ENCODE measurements at places on chromosomes 11 and 22. TPM values are rescaled to one million over a fixed set of nuclear protein-coding genes. Genes with fewer than 3 reads are reported as not detected.

Gene PMM1
- 3.2 TPM for total RNA-seq

Gene SLC43A3
- total RNA-seq = 35.3 TPM

Gene MAPK8IP1
- total RNA-seq = 2.8 TPM

Gene MAJIN
- total RNA-seq = not detected

Gene KCNQ1
- total RNA-seq = under 0.01 TPM

Gene SF1
- 44.4 TPM for total RNA-seq

Gene ZBED5
- 11.4 TPM for total RNA-seq

Gene RBMXL2
- total RNA-seq = not detected

Gene FGF3
- not detected for total RNA-seq

Gene DGAT2
- 1.3 TPM for total RNA-seq

Gene DCHS1
- total RNA-seq = 54.1 TPM

Gene GLB1L3
- not detected for total RNA-seq
